ENCODE measurements at places on chromosomes 7 and 10.
A peak's percentile ranks its signal among the peaks of the same experiment; 100 is the strongest.

GRCh38 chr10:101725296-101726114, 30.5 kb upstream of the FBXW4 start:
- peak; percentile 68 for DNase-seq

GRCh38 chr10:80324086-80324485, 32.5 kb downstream of the DYDC1 start:
- peak; percentile 49 for DNase-seq

DNA sequence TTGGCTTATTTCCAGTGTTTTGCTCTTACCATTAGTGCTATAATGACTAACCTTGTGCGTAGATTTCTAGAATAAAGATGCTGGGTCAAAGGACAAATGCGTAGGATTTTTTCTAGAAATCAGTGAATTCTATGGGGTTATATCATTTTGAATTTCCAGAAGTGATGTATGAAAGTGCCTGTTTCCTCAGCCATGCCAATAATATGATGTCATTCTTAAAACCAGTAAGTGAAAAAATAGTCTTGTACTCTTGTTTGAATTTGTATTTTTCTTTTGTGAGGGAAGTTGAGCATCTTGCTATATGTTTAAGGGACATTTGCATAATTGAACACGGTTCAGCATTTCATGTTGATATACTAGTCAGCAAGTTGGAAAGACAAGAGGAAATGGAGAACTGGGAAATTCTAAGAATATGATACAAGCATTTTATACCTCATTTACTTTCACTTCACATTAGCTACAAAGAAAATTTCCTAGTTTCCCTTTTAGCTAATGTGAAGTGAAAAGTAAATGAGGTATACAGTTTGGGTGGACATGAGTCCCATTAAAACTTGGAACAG, 3.8 kb upstream of the DNAH11 start:
- DNase-seq = no peak

GRCh38 chr7:155832581-155832981, 20.3 kb upstream of the SHH start:
- no peak for DNase-seq

DNA sequence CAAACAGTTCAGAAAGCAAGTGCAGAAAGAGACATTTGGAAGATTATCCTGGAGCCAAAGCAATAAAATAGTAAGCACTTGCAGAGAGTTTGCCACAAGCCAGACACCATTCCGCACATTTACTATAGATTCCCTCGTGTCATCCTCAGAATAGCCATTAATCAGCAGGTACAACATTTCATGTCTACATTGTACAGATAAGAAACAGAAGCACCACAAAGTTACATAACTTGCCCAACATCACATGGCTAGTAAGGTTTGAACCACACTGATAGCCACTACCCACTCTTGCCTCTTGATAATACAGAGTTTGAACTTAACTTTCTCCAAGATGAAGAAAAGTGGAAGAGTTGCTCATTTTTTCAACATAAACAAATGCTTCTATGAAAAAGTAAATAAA, 40.6 kb upstream of the GHITM start:
- no peak for DNase-seq

DNA sequence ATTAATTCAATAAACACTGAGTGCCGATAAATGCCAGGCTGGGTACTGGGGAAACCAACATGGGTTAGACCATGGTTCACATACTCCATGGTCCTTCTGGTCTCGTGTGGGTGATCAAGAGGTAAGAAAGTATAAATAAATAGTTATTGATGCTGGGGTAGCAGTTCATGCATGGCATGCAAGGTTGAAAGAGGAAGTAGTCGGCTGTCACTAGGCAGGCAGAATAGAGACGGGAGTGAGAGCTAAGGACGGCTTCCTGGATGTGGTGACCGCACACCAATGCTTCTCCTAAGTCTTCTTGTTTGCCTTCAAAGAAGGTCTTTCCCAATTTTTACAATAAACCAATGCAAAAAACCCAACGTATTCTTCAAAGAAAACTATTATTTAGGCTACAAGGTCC, 208.6 kb downstream of the ADAM12 start:
- DNase-seq = no peak

DNA sequence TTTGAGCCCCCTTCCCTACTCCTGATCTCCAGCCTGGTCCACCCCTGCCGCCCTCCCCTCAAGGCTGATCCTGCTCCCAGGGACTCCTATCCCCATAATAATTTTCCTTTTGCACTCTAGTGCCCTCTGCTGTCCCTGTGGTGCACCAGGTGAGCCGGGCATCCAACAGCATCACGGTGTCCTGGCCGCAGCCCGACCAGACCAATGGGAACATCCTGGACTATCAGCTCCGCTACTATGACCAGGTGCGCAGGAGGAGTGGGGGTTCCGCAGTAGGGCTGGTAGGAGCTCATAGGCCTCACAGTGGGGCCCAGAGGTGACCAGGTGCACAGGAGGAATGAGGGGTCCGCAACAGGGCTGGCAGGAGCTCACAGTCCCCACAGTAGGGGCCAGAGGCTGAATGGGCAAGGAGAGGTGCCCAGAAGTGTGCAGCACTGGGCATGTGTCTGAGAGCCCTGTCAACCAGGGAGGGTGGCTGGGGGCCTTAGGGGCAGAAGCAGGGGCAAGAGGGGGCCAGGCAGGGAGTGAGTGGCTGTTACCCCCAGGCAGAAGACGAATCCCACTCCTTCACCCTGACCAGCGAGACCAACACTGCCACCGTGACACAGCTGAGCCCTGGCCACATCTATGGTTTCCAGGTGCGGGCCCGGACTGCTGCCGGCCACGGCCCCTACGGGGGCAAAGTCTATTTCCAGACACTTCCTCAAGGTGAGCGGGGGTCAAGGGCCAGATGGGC, 11.7 kb downstream of the EPHB6 start:
- DNase-seq = peak; percentile 13

DNA sequence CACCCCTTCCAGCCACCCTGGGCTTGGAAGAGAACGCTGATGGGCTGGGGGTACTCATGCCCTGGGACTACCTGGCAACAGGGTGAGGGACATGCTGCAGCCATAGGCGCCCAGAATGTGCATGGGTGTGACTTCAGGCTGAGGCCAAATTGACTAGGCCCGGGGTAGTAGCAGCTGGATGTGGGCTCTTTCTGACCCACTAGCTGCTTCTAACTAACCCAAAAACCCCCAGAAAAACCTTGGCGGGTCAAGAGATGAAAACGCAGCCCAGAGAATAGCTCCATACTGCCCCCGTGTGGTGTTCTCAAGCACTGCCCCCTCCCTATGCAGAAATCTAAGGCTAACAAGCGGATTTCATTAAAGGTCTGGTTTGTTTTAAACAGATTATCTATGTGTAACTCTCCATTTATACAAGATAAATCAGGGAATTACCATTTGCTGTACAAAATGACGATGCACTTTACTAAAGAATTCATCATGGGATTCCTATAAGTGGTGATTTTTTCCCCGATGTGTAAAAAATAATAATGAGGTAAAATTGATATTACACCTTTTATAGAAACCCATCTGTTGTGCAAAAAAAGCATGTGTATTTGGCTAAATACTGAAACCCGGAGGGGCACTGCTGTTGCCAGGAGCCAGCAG, 4.2 kb downstream of the SMARCD3 start:
- peak; percentile 27 for DNase-seq

GRCh38 chr7:22248111-22248809, 108.7 kb downstream of the RAPGEF5 start:
- no peak for DNase-seq

- DNase-seq = peak; percentile 15
These were observed 273.7 kb upstream of the KLF14 start for GRCh38 chr7:131007439-131008330.

- no peak for DNase-seq
These were observed 398.6 kb upstream of the AUTS2 start for GRCh38 chr7:69199661-69200060.

DNA sequence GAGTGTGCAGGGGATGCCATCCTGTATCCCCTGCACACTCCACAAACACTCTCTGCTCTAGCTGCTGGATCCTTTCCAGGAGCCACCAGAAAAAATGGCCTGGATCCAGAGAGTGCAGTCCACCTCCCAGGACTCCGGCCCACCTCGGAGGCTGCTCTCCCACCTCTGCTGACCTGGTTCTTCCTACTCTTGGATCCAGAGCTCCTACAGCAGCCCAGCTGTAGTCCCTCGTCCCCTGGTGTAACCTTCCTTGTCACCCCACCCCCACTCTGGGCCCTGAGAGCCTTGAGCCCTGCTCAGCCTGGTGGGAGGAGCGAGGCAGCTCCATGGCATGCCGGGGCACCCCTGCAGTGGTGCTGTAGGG, 54.4 kb downstream of the GOLGA7B start:
- DNase-seq = no peak

- DNase-seq = no peak
These were observed 28.4 kb downstream of the SYPL1 start for GRCh38 chr7:106083717-106084116.

- no peak for DNase-seq
These were observed 101.1 kb downstream of the MAGI2 start for GRCh38 chr7:79352323-79352722.

GRCh38 chr7:26043801-26044200, 108.2 kb upstream of the NFE2L3 start:
- no peak for DNase-seq

- no peak for DNase-seq
These were observed 177.3 kb downstream of the TCF7L2 start for GRCh38 chr10:113127261-113127900.

DNA sequence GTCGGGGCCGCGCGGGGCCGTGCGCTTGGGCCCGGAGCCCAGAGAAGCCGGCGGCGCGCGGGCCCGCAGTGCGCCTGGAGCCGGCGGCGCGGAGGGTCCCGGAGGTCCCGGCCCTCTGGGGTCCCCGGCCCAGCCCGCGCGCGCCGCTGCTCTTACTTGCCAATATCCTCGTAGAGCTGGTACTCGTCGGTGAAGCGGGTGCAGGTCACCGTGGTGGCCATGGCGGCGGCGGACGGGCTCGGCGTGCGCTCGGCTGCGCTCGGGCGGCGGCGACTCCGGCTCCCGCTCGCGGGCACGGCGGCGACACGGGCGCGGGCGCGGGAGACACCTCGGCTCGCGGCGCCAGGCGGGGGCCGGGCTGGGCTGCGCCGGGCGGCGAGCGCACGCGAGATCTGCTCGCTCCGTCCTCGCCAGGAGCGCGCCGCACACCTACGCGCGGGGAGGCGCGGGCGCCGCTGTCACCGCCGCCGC, at the start of gene CAMK2B:
CAMK2B (minus strand) TSS at position 394 of the 471 bp plus-strand sequence; CDS start at position 221, 173 bp downstream.
- DNase-seq = peak; percentile 24

DNA sequence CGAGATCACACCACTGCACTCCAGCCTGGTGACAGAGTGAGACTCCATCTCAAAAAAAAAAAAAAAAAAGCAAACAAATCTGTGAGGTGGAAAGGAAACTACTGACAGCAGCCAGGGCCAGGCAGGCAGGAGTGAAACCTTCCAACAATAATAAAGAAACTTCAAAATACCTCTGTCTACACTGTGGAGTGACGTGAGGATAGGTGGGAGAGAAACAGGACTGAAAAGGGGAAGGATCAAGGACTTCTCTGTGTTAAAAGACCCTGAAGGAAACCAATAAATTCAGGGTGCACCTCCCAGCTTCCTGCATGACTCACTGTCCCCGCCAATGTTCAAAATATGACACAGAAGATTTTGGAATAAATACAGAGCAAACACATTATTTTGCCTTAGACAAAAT, 82.9 kb downstream of the KIAA1549 start:
- no peak for DNase-seq

GRCh38 chr10:121994429-121994941, 5.5 kb downstream of the TACC2 start:
- DNase-seq = no peak

- DNase-seq = no peak
These were observed 256.2 kb upstream of the CACNA2D1 start for GRCh38 chr7:82699773-82700186.

DNA sequence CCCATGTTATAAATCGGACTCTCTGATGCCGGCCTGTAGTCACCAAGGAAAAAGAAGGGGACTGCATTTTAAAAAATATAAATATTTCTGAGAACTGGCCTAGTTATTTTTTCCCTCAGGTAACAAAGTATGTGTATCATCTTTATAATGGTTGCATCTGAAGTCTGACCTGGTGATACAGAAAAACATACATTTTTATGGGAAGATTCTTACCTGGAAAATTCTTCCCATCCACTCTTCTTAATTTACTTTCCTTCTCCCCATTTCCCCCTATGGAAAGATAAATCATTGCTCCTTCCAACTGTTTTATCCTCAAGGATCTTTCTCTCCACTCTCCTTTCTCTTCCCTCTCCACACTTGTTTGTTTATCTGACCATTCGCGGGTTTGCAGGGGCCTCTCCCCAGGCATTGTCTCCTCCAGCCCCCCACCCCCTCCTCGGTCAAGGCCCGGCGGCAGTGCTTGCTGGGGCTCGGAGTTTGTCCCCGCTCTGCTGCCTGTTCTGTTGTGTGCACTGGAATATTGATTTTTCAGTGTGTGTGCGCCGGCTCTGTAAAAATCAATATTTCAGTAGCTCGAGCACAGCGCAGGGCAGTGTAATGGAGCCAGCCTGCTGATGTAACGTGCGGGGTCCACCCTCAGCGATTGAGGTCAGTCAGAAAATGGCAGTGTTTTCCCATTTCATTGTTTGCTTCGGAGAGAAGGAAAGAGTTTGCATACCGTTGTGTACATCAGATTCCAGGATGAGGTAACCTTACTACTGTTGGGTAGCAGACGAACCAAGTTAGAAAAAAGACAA, 199.5 kb upstream of the NFE2L3 start:
- no peak for DNase-seq

DNA sequence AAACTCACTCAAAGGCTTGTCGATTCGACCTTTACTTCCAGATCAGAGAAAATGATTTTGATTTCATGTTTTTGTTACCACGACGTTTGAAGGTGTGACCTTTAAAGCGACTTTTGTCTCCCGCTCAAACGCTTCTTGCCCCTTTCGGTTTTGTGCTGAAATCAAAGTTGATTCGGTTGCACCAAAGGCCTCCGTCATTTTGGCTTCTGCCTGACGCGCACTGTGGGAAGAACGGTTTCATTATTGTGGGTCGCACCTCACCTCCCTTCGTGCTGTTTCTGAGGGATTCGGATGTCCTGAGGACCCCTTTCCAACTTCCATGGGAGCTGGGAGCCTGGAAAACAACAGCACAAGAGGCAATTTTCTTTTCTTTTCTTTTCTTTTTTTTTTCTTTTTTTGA, 176.9 kb downstream of the DNAJB6 start:
- DNase-seq = no peak

GRCh38 chr10:125137601-125138438, 22.5 kb downstream of the CTBP2 start:
- peak; percentile 90 for DNase-seq

- no peak for DNase-seq
These were observed 442 bp downstream of the ANKRD2 start for GRCh38 chr10:97573021-97573420.

DNA sequence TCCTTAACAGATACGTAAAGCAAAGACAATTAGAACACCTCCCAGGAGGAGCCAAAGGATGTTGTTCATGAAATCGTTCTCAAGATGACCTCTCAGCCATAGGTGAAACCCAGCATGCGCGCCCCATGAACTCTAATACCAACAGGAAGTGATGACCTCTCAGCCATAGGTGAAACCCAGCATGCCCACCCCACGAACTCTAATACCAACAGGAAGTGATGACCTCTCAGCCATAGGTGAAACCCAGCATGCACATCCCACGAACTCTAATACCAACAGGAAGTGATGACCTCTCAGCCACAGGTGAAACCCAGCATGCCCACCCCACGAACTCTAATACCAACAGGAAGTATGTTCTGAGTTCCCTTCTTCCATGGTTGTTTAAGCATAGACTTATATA, 205.2 kb upstream of the ADARB2 start:
- no peak for DNase-seq

Data from NCI-H2171 treated with DMSO at 0.1 percent for 48 hours (cell line).